ENCODE measurements at places on chromosomes 16 and 17.
A peak's percentile ranks its signal among the peaks of the same experiment; 100 is the strongest.

- DNase-seq = peak; percentile 64
Measured at GRCh38 chr17:78337244-78338109, 22.4 kb downstream of the SOCS3 start.

DNA sequence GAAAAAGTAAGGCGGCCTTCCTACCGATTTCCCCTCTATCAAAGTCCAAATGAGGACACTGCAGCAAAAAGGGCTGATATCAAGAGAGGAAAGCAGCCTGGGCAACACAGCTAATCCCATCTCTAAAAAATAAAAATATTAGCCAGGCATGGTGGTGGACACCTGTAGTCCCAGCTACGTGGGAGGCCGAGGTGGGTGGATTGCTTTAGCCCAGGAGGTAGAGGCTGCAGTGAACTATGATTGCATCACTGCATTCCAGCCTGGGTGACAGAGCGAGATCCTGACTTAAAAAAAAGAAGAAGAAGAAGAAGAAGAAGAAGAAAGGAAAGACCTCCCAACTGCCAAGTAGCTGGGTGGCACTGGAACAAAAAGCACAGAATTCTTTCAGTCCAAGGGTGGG lies 14.4 kb downstream of the CACNB1 start:
- no peak for DNase-seq

GRCh38 chr16:74700438-74701225 lies at the start of gene MLKL:
Gene MLKL (minus strand): TSS chr16:74700862. CDS start chr16:74695757, 5,105 bp downstream.
- peak; percentile 70 for DNase-seq

DNA sequence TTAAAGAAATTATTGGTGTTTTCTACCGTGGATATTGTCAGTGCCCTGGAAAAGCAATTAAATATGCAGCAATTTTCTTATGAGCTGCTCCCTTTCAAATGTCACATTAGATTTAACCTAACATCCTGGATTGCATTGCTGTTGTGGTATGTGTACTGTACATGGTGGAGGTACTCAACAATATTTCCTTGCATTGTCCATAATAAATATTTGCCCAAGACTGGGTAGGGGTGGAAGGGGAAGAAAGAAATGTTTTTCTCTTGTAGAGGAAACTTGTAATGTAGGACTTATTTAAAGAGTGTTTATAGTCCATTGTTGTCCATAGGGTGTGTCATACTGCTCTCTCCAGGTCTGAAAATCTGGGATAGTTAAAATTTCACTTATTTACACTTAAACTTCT lies 346.2 kb upstream of the TBX2 start:
- DNase-seq = no peak

GRCh38 chr16:15578824-15579223 lies 64.1 kb downstream of the MARF1 start:
- no peak for DNase-seq

GRCh38 chr17:6660805-6661463 lies 9.4 kb downstream of the C17orf100 start:
- DNase-seq = no peak

DNA sequence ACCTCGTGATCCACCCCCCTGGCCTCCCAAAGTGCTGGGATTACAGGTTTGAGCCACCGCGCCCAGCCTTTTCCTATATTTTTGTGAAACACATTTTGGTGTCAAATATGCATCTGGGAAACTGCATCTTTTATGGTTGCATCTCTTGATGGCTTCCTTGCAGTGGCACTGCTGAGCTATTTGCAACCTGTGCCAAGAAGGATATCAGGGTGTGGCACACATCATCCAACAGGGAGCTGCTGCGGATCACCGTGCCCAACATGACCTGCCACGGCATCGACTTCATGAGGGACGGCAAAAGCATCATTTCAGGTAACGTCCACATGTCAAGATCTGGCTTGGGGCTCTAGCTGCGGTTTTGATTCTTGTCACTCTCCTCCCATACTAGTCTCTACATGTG lies 16.8 kb upstream of the USP43 start:
- peak; percentile 46 for DNase-seq

Measured in transverse colon (tissue), 4 donors.